ENCODE measurements at places on chromosomes 3 and 15.

- no peak for DNase-seq
These were observed 1.2 kb downstream of the MYZAP start for GRCh38 chr15:57592836-57593420.

DNA sequence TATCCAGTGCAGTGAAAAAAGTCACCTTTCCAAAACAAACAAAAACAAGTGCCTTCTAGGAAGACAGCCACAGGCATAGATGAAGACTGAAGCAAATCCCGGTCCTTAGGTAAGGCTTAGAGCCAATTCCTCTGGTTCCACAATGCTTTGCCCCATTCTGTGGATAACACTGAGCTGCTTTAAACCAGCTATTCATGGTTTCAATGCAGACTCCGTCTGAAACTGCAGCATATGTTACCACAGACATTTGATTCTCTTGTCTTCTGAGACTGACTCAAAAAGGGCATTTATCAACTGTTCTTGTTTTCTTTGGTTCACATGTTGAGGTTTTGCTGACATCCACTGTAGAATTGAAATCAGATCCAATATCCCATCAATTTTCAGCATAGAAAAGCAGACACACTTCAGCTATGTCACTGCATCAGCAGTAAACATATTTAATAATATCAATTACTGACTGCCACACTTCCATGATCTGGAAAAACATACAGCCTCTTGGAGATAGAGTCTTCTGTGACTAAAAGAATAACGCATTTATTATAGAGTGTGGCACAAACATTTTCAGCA lies 659.3 kb downstream of the ROBO2 start:
- DNase-seq, result no peak

- no peak for DNase-seq
These were observed 252.0 kb downstream of the NR2F2 start for GRCh38 chr15:96582473-96582872.

DNA sequence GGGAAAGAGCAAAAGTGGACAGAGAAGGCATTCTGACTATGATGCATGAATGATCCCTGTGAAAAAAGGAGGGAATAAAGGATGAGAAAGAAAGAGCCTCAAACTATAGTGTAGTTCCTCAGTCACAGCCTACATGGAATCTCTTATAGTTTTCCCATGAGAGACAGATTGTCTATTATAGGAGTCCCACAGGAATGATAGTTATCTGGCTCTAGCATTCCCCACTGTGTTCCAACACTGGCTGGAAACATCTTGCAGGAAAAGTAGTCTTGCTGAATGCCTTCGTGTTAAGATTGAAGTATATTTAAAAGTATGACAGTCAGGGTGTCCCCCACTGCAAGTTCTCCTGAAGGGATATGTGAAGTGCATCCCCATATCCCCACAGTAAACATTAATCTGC lies 641.5 kb upstream of the NECTIN3 start:
- no peak for DNase-seq

- no peak for DNase-seq
These were observed 185.5 kb downstream of the MCTP2 start for GRCh38 chr15:94416820-94417219.

DNA sequence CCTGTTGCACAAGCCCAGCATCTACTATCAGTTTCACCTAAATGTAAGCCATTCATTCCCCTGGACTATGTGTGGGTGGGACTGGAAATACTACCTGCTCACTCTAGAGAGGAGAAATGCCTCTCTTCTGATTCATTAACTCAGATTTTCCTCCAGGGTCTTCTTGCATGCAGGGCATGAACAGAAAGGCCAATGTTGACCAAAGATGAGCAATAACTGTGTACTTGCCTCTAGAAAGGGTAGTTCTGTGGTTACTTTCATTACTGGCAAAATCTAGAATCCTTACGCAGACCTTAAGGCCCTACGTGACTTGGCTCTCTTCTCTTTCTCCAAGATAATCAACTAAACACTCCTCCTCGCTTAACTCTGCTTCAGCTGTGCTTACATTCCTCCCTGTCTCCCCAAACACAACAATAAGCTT lies 81.4 kb upstream of the PSMD6 start:
- DNase-seq, result no peak

DNA sequence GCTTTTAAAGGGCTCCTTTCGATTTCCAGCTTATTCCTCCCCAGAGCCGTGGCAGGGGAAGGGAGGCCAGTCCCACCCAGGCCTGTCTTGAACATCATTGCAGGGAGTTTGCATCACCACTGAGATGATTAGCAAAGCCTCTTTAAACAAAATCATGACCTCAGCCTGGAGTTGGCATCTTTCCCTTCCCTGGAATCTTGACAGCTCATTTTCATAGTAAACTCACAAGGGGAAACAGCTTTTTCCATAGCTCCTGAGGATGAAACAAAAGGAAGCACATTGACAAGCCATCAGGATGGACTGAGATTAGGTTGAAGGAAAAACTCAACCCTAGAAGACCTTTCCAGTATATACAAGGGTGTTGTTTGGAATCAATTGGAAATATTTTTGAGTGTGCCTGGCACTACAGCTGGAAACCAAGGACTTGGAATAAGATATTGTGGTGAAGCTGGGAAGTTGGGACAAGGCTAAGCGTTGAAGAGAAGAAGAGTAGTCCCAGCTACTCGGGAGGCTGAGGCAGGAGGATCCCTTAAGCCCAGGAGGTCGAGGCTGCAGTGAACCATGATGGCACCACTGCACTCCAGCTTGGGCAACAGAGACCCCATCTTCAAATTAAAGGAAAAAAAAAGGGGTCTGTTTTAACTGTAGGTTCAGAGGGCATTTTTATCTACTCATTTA lies 3.1 kb upstream of the LARP6 start:
- DNase-seq, result peak; percentile 74

- no peak for DNase-seq
These were observed 137.3 kb upstream of the UBE2E1 start for GRCh38 chr3:23668430-23668904.

- DNase-seq, result no peak
These were observed 86.2 kb downstream of the RFTN1 start for GRCh38 chr3:16427103-16427965.

DNA sequence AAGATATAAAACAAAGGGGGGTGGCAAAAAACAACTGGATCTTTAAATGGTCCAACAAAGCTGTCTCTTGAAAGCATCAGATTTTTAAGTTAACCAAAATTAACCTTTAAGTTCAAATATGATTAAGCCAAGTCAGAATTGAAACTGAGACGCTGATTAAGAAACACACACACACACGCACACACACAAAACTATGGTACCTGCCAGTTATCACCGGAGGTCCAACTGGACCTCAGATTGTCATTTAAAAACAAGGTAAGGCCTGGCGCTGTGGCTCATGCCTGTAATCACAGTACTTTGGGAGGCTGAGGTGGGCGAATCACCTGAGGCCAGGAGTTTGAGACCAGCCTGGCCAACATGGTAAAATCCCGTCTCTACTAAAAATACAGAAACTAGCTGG lies 10.4 kb downstream of the ARF4 start:
- no peak for DNase-seq

GRCh38 chr15:80936288-80937078 lies 53.1 kb downstream of the MESD start:
- DNase-seq, result no peak

GRCh38 chr15:100728371-100729201 lies 126.2 kb downstream of the ASB7 start:
- DNase-seq, result no peak

- no peak for DNase-seq
These were observed 318.6 kb upstream of the ICE2 start for GRCh38 chr15:60797444-60798040.

- no peak for DNase-seq
These were observed 15.2 kb downstream of the GXYLT2 start for GRCh38 chr3:72903004-72903403.

DNA sequence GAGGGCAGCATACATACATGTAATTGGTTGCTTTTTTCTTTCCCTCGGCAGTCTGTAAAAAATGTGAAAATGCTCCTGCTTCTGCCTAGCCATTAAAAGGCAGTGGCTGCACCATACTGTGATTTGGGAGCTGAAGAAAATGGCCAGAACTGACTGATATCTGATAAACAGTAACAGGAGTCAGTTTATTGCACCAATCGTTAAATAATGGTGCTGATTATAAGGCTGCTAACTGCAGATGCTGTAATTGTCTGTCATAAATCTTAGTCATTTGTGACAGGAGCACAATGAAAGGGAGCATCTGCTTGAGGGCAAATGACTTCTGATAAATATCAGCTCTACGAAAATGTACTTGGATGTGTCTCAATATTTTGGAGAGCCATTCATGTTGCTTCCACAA lies 263.1 kb upstream of the DNAJC19 start:
- no peak for DNase-seq

GRCh38 chr15:67746022-67746421 lies 79.3 kb upstream of the SKOR1 start:
- DNase-seq, result no peak

DNA sequence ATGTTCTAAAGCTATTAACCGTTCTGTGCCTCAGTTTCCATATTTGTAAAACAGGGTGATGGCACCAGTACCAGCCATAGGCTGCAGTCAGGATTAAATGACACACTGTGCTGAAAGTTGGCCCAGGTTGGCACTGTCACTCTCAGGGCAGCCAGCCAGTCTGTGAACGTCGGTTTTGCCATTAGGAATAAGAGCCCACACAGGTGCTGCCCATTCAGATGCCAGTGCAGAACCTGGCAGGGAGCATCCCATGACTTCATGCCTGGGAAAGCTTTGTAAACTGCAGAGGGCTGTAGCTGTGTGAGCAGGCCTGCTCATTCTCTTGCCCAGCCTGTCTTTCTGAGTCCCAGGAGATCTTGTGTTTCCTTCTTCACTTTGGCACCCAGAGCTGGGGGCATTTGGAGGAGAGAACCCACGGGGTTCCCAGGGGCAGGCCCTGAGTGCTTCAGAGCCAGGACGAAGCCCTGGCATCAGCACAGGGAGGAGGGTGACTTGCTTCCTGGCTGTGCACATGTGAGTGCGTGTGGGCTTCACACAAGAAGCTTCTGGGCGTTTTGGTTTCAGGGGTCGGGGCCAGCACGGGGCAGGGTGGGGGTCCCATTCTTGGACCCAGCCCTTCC lies 46.9 kb downstream of the ZNF710 start:
- no peak for DNase-seq

DNA sequence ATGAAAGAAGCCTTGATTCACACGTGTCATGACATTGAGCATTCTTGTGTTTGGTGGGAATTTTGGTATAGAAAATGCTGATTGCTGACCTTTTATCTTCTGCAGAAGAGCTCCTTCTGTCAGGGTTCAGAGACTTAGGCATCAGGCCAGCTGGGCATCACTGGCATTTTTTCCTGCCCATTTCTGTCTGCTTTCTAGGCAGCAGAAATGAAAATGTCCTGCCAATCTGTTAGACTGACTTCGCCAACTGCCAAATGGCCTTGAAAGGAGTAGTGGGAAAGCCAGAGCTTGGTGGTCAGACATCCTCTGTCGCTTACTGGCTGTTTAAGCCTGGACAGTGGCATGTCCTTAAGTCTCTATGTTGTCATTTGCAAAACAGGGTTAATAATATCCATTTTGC lies 57.4 kb downstream of the EEFSEC start:
- no peak for DNase-seq

DNA sequence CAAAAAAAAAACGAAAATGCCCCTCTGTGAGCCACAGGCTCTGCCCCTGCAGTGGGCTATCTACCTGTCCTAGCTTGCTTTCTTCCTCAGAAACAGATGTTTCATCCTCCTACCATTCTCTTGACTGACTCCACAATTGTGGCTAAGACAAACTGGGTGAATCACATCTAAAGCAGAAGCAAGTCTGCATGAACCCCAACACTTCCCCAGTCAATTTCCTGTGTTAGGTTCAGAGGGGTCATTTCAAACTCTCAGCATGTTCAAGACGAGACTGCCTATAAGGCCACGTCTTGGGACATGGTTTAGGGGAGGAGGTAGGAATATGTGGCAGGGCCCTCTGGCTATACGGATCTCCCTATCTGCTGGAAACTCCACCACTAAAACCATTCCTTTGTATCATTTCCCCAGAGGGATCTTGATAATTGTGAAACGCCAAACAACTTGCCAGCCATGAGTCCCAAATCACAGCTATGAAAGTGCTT lies 28.6 kb upstream of the ANKDD1A start:
- DNase-seq, result no peak

- no peak for DNase-seq
These were observed 45.9 kb downstream of the NIPA2 start for GRCh38 chr15:22884344-22884743.

DNA sequence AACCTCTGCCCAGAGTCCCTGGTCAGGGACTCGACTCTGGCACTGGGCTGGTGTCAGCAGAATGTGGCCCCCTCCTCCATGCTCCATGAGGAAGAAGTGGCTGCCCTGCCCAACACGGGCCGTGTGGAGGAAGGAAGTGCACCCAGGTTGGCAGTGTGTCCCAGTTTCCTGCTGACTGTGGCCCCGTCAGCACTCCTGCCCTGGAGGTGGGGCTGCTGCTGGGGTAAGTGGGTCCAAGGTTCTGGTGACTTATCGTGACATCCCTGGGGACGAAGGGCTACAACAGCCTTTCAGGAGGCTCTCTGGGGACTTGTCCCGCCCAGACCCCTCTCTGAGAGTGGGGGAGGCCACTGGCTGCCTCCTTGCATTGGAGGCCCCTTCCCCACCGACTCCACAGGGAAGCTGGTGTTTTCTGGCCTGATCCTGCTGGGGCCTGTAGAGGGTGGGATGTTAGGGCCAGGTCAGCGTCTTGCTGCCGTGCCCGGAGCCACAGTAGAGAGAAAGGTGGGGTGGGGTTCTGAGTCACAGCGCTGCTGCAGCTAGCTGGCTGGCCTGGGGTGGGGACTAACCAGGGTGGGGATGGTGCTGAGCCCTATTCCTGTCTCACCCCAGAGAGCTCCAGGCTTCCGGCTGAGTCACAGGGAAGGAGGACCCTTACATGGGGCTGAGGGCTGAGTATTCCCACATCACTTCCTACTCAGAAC lies 10.5 kb downstream of the SEMA4B start:
- no peak for DNase-seq

GRCh38 chr3:43542328-43543043 lies 79.3 kb downstream of the ANO10 start:
- DNase-seq, result no peak

DNA sequence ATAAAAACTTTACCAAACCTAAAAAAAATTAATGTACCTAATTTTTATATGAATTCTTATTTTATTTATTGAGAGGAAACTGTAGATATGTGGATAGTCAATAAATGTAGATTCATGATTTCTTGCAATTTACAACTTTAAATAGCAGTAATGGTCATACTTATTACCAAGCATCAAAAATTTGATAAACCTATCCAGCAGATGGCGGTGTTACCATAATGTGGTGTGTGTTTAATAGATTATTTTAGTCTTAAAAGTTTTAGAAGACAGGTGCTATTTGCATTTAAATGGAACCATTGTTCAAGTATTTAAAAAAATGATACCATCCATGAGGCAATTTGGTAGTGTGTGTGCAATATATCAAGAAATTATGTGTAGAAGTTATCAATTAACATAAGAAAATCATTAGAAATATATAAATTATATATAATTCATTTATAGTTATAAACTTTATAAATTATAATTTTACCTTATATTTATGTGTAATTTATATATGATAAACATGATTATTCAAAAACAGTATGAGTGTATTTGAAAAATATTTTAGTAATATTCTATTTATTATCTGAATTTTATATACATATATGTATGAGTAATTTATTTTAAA lies 176.0 kb upstream of the BCHE start:
- DNase-seq, result no peak

Measured in left forelimb (tissue), 1 donor.